ENCODE measurements at places on chromosomes 3 and 15.

DNA sequence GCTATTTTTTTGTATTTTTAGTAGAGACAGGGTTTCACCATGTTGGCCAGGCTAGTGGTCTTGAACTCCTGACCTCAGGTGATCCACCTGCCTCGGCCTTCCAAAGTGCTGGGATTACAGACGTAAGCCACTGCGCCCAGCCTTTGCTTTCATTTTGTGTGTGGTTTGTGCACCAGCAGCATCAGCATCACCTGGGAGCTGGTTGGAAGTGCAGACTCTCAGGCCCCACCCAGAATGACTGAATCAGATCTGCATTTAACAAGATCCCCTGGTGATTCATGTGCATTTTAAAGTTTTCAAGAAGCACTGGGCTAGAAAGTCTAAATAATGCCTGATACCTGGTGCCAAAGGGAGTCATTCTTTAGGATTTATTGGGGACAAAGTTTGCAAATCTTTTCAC is 73.4 kb upstream of the BNIP2 start:
- no peak for DNase-seq

DNA sequence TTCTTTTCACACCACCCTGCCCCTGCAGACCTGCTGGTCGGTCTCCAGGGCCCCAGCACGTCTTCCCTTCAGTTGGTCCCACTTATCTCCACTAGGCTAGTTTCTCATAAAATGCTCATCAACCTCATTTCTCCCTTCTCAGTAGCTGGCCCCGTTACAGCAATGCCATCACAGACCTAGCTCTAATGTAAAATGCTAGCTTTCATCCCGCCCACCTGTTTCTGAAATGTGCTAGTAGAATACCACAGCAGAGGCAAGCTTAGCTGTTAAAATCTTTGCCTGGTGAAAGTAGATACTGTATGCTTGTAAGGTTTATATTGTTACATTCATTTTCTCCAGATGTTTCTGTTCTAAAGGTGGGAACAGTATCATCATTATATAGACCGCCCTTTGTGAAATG is 13.1 kb downstream of the MKRN2OS start:
- no peak for DNase-seq

- no peak for DNase-seq
Observed at GRCh38 chr3:33355611-33356010, 78.4 kb downstream of the FBXL2 start.

DNA sequence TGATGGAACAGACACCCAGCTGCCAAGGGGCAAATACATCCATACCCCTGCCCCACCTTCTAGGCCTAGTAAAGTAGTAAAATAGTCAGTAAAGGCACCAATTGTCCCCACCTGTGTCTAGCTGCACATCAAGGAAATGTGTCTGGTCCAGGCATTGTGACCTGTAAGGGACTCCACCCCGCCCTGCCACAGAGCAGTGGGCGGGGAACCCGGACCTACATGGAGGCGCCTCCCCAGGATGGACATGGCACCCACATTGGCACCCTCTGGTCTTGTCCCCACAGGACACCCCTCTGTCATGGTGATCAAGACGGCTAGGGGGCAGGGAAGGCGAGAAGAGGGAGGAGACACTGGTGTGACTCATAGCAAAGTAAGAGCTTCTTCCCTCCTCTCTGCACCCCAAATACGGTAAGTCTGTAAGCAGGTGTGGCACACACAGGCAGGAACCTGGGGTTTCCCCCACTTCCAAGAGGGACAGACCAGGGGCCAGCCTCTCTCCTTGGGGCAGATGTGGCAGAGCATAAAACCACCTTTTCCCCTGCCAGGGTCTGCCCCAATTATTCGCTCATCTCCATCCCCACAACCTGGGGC is 13.5 kb upstream of the LINGO1 start:
- no peak for DNase-seq

DNA sequence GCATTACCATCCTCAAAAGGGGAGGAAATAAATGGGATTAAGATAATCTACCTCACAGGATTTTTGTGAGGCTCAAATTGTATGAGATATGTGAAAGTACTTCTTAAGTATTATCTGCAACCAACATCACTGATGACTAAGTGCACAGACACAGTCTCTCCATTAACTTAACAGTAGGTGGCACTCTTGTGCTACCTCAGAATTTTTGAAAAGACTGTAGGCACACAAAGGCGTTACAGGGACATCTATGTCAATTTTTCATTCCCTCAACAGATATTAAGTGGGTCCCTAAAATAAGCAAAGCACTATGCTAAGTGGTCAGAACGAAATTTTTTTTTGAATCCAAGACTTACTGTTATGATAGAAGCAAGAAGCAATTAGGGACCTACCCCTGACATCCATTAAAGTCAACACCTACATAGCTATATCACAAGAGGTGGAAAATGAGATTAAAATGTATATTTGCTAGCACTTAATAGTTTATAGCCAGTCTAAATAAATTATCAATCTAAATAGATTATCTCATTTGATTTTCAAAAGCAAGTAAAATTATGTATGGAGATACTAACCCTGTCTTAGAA is 52.9 kb downstream of the RYK start:
- DNase-seq, result no peak

GRCh38 chr3:84442533-84442932 is 516.3 kb upstream of the CADM2 start:
- no peak for DNase-seq

GRCh38 chr3:4407941-4408340 is 59.1 kb downstream of the SUMF1 start:
- DNase-seq, result no peak

GRCh38 chr3:51386159-51386851 is 1.2 kb downstream of the MANF start:
- no peak for DNase-seq

DNA sequence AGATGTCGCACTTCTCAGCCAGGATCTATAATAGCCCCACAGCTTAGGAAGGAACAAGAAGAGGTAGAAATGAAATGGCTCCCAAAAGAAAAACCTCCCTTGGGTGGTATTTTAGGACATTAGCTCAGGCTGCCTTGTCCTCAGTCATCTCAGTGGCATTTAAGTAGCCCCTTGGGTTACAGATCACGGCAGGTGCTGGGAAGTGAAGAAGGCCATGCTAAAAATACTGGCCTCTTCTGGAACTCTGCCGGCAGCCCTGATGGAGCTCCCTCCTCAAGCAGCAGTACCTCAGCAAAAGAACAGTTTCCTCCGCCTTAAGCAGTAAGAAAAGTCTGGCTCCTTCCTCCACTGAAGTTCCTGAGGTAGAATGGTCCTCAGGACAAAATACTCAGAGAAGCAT is 7.3 kb upstream of the TPM1 start:
- DNase-seq, result no peak

- DNase-seq, result no peak
Observed at GRCh38 chr15:62124176-62124972, 40.7 kb downstream of the C2CD4B start.

GRCh38 chr15:63255489-63255990 is 21.9 kb upstream of the APH1B start:
- no peak for DNase-seq

DNA sequence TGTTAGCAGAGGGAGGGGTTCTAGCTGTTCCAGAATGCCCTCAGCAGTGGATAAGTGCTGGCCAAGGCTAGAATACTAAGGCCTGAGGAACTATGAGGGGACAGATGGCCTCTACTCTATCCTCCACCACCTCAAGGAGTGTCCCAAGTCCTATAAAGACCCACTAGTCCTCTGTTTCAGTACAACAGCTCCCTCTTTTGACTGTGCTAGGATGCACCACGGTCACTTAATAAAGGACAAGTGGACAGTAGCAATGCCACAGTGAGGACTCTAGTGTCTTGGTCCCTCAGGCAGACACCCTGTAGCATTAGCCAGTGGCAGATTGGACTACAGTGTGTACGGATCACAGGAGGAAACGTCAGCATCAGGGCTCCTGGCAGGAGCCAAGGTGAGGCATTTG is 171.8 kb upstream of the PROK2 start:
- DNase-seq, result no peak

- no peak for DNase-seq
Observed at GRCh38 chr3:11610044-11610671, 33.6 kb downstream of the VGLL4 start.

- DNase-seq, result no peak
Observed at GRCh38 chr3:47782446-47783308, 984 bp upstream of the SMARCC1 start.

GRCh38 chr3:158121295-158121694 is 11.4 kb downstream of the RSRC1 start:
- no peak for DNase-seq

GRCh38 chr15:55168350-55168974 is 28.3 kb downstream of the RSL24D1 start:
- peak; percentile 28 for DNase-seq

DNA sequence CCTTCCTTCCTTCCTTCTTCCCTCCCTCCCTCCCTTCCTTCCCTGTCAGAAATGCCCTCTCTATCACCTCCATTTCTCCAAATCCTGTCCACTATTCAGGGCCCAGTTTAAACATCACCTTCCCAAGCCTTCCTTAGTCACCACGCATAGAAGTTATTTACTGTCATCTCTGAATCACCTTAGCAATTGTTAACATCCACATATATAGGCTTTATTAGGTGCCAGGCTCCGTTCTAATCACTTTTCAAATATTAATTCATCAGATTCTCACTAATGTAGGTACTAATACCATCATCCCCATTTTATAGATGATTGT is 1.1 kb upstream of the MAGEF1 start:
- no peak for DNase-seq

- no peak for DNase-seq
Observed at GRCh38 chr3:153252963-153253362, 90.9 kb downstream of the RAP2B start.

DNA sequence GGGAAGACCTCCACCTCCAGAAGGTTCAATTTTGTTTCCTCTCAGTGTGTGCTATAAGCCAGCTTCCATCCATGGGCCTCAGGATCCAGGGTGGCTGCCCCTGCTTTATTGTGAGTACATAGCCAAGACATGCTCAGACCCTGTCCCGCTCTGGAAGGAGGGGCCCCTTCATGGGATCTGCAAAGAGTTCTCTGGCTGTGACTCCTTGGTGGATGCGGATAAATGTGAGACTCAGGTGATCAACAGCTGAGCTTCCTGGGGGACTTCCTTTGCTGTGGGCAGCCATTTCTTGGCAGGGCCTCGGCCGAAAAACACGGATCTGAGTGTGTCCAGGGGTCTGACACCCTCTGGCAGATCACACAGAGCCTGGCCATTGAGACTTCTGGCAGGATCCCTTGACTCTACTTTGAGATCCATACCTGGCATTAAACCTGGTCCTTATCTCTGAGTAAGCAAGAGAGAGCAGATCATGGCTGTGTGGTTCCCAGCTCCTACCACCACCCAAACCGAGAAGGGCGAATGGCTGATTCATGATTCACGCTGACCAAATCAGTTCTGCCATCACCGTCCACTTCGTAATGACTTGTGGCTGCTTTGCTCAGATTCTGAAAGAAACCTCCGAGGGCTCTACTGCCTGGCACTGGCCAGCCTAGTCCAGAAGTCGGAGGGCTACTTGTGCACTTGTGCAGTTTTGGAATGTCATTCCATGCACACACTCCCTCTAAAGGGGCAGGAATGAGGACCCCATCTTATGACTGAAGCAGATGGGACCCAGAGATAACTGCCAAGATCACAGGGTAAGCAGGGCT is 68.1 kb downstream of the SENP2 start:
- DNase-seq, result no peak

- DNase-seq, result no peak
Observed at GRCh38 chr3:153069598-153070510, 92.2 kb upstream of the RAP2B start.

Measured in GM18507 (cell line).